Inflammatory macrophage treated with lipopolysaccharide for 1 hour (primary cell): ENCODE measurements at places on chromosomes 16 and 17.

DNA sequence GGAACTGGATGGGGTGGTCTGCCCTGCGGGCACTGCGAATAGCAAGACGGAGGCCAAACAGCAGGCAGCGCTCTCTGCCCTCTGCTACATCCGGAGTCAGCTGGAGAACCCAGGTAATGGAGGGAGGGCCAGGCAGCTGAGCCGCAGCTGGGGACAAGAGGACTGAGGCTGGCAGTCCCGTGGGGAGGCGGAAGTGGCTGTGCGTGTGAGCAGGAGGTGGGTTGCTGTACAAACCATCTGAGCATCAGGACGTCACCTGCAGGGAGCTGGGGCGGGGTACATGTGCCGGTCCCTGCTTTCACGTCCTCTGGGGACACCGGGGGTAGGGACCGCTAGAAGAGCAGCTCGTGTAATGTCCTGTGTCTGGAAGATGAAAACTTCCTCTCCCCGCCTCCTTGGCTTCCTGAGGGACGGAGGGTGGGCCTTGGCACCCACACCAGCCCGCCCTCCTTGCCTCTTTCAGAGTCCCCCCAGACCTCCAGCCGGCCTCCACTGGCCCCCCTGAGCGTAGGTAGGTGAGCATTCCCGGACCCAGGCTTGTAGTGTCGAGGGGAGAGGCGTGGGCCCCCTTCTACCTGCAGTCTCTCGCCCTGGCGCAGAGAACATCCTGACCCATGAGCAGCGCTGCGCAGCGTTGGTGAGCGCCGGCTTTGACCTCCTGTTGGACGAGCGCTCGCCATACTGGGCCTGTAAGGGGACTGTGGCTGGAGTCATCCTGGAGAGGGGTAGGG, 3.7 kb downstream of the ADAD2 start:
- DNase-seq, result no peak

DNA sequence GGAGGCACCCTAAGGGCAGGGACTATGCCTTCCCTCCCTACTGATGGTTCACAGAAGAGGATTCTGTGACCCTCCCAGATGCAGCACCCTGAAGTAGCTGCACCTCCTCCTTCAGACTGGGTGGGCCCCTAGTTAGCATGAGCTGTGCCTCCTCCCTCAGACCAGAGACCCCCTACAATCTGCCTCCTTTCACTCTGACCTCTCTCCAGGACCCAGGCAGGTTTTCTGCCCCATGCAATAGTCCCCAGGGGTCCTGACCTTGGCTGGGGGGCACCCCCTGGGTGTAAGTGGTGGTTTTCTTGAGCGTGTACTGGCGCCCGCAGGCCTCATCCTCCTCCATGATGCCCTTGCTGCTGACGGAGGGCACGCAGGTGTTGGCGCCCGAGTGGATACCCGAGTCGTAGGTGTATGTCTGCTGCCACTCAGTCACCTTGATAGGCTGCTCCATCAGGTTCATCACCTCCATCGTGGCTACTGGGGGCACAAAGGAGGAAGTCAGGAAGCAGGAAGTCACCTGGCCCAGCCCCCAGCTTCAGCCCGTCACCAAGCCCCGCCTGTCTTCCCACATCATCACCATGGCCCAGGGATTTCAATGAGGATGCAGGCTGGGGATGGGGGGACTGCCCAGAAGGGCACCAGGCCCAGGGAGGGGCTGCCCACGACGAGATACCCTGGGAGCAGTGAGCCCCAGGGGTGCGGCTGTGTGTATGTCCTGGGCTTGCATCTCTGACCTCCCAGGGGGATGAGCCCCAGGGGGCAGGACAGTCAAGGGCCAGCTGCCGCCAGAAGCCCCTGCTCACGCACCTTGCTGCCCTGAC, 14.9 kb downstream of the JUP start:
- DNase-seq, result no peak

DNA sequence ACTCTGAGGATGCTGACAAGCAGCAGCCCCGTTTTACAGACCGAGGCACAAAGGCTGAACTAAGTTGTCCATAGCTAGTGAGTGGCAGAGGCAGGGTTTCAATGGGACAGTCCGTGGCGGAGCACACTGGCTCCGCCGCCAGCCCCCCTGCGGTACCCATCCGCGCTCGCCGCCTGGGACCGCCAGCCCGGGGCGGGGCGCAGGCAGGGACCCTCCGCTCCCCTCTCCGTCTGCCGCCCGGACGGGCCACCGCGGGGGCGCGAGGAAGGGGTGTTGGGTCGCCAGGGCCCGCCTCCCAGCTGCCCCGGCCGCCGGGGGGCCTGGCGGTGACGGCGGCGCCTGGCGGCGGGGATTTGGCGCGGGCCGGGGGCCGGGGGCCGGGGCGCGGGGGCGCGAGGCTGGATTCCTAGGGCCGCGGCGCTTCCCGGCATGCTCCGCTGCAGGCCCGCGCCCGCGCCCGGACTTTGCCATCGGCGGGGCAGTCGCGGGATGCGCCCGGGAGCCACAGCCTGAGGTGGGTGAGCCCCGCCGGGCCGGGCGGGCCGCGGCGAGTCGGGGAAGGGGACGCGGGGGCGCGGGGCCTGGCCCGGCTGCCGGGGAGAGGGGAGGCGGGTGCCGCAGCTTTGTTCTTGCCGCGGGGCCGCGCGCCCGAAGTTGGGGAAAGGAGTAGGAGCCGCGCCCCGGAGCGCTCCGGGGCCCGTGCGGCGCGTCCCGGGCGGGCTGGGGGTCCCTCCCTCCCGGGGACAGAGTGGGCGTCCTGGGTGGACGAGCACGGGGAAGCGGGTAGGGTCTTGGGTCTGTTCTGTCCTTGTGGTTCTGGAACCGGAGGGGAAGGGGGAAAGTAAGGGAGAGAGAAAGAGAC, at the start of gene TMEM98:
Gene TMEM98 (plus strand): TSS at position 430 of the 862 bp plus-strand sequence. CDS start 3,376 bp downstream, outside the sequence.
- DNase-seq, result no peak

DNA sequence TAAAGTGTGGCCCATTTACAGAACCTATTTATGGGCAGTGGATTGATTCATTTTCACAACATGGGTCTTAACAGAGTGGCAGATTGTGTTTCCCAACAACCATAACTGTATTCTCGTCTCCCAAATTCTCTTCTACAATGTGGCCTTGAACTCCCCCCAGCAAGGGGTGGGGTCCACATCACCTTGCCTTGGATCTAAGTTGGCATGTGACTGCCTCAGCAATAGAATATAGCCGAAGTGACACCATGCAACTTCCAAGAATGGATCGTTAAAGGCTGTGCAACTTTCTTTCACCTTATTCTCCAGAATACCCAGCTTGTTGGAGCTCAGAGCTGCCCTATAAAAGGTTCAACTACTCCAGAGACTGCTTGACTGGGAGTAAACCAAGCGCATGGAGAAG, 72.0 kb upstream of the CDH5 start:
- DNase-seq, result no peak

DNA sequence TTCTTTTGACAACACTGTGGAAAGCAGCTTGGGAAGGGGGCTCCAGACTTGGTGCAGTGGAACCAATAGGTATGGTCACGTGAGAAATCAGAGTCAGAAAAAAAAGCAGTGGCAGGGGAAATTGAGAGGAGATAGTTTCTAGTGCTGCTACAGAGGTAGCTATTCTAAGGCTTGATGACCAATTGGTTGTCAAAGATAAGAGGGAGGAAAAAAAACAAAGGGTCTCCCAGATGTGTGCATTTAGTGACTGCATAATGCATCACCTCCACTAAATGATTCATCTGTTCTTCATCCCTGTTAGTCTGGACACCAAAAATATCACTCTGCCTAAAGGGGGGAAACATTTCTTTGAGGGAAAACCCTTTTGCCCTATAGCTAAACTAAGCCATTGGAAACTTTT, 56.5 kb downstream of the PIGL start:
- no peak for DNase-seq

DNA sequence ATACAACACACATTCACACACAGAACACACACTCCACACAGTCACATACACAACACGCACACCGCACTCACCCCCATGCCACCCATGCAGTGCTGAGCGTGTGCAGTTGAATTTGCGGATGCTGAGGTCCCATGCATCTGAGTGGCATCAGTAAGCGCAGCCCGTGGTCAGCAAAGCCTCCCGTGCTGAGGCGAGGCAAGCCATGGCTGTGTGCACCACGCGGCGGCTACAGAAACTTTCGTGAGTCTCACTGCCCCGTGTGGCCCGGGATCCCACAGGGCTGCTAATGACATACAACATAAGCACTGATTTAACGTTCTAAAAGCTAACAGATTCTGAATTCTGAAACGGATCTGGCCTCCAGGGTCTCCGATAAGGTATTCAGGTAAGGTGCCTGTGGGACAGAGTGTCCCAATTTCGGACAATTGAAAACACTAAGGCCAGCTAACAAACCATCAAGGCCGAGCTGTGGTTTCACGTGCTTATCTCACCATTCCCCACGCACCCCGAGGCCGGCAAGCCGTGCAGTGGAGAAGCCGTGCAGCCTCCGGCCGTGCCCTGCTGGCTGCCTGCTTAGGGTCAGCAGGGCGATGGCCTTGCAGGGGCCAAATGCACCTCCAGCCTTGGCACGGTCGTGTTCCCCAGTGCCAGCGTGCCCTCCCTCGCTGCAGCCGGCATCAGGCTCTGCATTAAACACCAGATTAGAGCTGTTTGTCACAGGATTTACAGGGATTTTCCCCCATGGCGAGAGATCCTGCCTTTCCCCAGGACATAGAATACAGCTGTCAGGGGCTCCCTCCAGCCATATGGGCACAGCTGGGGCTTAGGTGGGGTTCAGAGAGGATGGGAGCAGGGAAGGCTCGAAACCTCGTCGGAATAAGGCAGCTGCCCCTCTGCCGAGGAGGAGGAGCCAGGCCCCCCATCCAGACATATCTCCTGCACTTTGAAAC, 191.7 kb downstream of the C16orf95 start:
- no peak for DNase-seq

- DNase-seq, result no peak
Measured at GRCh38 chr16:78529881-78530280, 430.4 kb downstream of the WWOX start.

- no peak for DNase-seq
Measured at GRCh38 chr16:69270395-69270794, 40.8 kb upstream of the VPS4A start.

GRCh38 chr16:12613131-12613991, 190.3 kb downstream of the CPPED1 start:
- DNase-seq, result no peak

- DNase-seq, result no peak
Measured at GRCh38 chr16:56549161-56549560, 15.7 kb upstream of the MT4 start.

GRCh38 chr16:75304521-75305363, 53.3 kb upstream of the BCAR1 start:
- no peak for DNase-seq

- no peak for DNase-seq
Measured at GRCh38 chr17:40480501-40481003, 20.9 kb downstream of the TNS4 start.

GRCh38 chr17:62847426-62847825, 39.3 kb upstream of the MARCHF10 start:
- DNase-seq, result no peak

DNA sequence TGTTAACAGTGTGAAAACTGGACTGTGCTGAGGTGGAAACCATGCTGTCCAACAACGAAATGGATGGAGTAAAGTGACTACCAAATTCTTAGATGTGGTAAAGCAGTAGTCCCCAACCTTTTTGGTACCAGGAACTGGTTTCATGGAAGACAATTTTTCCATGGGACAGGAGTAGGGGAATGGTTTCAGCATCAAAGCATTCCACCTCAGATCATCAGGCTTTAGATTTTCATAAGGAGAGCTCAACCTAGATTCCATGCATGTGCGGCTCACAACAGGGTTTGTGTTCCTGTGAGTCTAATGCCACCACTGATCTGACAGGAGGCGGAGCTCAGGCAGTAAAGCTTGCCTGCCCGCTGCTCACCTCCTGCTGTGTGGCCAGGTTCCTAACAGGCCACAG, 11.5 kb downstream of the SLX4 start:
- DNase-seq, result no peak

DNA sequence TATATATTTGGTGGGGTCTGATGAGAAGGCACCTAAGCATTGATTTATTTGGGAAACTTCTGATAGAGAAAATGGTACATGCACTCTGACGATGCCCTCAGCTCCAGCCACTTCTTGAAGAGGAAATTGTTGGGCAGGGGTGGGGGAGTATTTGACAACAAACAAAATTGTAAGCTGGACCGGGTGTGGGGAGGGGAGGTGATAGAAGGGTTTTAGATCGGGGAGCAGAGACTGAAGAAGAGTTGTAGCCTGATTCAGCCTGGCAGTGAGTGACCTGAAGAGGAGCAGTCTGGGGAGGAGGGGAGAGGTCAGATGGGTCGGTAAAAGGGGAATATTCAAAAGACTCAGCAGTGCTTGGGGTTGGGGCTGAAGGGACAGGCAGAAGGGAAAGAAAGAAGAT, 2284.7 kb downstream of the TP53TG3F start:
- no peak for DNase-seq

DNA sequence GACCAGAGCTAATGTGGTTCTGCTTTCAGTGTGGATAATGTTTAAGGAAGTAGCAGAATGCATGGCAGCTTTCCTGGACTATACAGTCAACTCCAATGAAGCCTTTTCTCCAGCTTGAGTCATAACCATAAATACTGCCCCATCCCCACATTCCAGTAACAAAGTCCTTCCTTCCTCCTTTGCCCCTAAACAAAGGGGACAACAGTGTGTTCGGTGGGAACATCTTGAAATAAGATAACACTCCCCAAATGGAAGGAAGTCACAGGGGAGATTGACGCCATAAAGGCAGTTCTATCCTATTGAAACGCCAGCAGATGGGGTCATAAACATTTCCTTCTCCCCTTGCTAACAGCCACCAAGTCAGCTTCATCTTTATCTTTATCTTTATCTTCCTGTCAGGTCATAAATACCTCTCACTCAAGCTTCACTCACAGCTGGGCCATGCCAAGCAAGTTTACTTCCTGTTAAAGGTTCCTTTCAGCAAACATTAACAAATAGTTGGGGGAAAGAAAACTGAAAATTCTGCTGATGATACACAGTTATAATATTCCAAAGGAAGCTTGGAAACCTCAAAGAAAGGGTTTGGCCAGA, 136.7 kb downstream of the SNX11 start:
- DNase-seq, result no peak

- no peak for DNase-seq
Measured at GRCh38 chr16:5533321-5533888, 435.8 kb upstream of the EEF2KMT start.

GRCh38 chr17:65637786-65638185, 76.3 kb upstream of the AXIN2 start:
- DNase-seq, result no peak

DNA sequence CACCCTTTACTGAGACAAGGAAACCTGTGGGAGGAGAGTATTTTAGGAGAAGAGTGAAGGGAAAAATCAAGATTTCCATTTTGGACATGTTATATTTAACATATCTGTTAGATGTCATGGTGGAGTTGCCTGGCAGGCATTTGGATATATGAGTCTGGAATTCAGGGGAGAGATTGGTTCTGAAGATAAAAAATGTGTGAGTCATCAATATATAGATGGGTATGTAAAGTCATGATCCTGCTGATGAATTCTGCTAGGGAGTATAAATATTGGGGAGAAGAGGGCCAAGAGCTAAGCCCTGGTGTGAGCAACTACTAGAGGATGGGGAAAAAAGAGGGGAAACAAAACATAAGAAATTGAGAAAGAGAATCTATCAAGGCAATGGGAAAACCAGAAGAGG, 151.3 kb upstream of the SOX9 start:
- DNase-seq, result no peak

DNA sequence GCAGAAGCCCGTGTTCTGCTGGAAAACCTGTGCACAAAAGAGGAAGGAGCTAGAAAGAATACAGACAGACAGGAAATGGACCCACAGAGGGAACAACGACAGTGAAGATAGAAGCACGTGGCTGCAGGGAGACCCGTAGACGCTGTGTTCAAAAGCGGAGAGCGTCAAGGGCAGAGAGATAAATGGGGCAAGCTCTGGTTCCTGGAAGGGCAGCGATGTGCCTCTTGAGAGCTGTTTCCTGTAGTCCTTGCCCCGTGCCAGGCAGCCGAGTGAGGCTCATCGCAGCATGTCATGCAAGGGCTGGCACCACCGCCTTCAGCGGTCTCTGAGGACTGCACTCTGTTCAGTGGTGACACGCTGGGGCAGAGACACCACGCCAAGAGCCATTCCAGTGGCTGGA, 43.6 kb upstream of the CACNG5 start:
- DNase-seq, result peak; percentile 28
